ENCODE measurements at places on chromosomes 3 and 15.
A peak's percentile ranks its signal among the peaks of the same experiment; 100 is the strongest.

GRCh38 chr3:125202197-125202596, 10.4 kb downstream of the SLC12A8 start:
- DNase-seq = no peak

- DNase-seq = no peak
Observed at GRCh38 chr3:57675530-57675929, 17.3 kb downstream of the DENND6A start.

DNA sequence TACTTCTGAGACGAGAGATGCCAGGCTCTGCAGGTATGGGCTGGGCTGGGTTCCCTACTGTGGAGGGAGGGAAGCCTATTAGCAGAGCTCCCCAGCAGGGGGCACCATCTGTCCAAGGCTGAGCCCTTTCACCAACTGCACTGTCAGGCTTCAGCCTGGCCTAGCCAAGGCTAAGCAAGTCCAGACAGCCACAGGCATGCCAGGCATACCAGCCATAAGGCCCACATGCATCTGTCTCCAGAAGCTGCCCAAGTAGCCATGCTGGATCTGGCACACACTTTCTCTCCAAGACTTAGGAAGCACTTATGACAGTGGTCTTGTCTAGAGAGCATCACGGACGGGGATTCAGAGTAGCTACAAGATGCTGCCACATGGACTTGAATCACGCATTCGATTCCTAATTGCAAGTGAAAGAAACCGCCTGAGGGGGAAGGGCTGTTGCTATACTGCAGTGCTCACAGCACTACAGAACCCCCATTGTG, 28.3 kb downstream of the RUVBL1 start:
- peak; percentile 58 for DNase-seq

DNA sequence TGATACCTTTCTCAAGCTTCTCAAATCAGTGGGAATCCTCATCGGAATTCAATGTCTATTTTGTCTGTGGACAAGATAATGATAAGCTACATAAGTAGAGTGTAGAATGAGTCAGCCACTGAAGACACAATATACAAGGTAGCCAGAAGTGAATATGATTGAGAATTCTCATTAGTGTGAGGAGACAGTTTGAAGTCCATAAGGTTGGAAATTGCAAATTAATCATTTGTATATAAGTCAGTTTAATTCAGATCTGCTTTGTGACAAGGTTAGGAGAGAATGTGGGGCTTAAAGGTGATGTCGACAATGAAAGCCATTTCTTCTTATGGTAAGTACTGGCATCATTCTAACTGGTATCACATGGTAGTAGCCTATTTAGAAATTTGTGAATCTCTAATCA, 4.2 kb downstream of the ARPP21 start:
- DNase-seq = no peak
